Stimulated activated CD8-positive, alpha-beta memory T cell treated with anti-CD3 and anti-CD28 coated beads, Interleukin-12 subunit alpha, Interleukin-12 subunit beta, amount 100 ng/mL, for 4 hours (primary cell): ENCODE measurements at places on chromosomes 4 and X.

DNA sequence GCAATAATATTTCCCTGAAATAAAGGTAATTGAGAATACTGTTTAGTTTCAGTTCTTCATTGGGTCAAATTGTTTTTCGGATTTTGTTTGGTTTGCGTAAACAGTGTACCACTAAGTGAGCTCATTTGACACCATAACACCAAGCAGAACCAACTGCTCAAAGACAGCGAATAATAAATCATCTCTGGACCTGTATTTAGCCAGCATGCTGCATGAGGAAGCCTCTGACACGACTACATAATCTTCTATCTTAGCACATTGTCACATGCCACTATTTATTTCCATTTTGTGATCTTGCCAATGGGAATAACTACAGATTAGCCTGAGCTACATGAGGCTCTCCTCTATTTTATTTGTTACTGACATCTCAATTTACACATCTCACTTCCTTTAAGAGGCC is 12.1 kb upstream of the PRKG2 start:
- DNase-seq = no peak

DNA sequence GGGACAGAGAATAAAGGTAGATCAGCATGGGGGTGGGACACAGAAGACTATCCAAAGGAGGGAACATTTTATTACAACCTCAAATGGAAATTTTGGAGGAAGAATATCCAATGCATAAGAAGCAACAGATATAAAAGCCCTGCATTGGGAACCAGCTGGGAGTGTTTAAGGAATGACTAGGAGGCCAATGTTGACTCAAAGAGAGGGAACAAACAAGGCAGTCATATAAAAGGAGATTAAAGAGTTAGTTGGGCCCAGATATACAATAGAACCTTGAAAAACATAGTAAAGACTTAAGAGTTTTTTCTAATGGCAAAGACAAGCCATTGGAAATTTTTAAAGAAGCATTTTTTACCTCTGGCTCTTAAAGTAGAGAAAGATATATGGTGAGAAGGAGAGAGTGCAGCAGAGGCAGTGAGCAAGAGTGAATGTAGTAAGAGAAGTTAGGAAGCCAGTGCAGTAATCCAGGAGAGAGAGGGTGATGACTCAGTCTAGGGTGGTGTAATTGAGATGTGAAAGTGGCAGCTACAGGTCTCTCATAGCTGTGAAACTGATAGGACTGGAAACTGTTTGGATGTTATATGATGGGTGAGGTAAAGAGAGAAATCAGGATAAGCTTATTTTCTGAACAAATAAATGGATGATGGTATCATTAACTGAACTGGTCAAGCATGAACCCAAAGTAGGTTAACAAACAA is 182.2 kb upstream of the ATOH1 start:
- no peak for DNase-seq

DNA sequence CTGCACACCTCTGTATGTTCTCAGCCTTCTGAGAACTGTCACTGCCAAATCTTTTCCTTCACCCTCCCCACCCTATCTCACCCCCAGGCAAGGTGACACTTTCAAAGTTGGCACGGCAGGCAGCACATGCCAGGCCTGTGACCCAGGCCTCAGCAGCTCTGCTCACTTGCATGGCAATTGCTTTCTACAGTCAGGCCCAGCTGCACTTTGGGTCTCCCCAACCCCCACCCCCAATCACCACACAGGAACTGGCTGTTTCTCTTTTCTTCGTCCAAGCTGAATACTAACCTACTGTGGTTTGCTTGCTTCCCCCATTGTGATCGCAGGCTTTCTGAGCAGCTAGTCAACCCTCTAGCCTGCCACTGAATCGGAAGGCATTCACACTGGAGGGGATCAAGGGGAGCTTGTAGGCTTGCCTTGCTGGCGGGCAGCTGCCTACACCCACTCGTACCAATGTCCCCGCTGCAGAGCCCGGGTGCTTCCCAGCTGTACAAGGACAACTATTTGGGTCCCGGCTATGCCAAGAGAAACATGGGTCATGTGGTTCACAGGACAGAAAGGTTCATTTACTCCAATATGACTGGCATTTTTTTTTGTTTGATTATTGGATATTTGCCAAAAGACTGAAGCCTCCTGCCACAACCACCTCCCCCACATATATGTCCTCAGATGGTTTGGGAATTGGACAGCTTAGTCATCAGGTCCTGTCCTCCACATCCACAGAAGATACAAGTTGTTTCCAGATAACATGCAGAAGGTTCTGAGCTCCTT is 28.1 kb downstream of the SLC25A43 start:
- no peak for DNase-seq

- DNase-seq = no peak
Measured at GRCh38 chr4:76279462-76279861, 27.1 kb upstream of the STBD1 start.

DNA sequence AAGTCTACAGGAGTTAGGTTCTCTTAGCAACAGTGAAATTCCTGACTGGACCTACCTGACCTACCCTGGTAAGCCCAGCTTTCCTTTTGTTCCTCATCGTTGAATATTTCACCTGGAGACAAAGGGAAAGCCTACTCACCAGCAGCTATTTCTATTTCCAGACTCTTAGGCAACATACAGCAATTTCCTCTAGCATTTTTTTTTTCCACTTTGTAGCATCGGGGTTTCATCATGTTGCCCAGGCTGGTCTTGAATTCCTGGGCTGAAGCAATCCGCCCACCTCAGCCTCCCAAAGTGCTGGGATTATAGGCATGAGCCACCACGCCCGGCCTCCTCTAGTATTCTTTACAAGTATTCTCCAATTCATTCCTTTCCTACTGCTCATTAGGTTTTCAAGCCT is 6.8 kb upstream of the S100G start:
- no peak for DNase-seq

- no peak for DNase-seq
Measured at GRCh38 chr4:78570117-78570516, 18.5 kb downstream of the ANXA3 start.

GRCh38 chr4:116736756-116737155 is 348.6 kb downstream of the TRAM1L1 start:
- DNase-seq = no peak

- DNase-seq = no peak
Measured at GRCh38 chr4:151640381-151640780, 120.4 kb downstream of the GATB start.

GRCh38 chr4:88101165-88101564 is 57.3 kb downstream of the ABCG2 start:
- DNase-seq = no peak

DNA sequence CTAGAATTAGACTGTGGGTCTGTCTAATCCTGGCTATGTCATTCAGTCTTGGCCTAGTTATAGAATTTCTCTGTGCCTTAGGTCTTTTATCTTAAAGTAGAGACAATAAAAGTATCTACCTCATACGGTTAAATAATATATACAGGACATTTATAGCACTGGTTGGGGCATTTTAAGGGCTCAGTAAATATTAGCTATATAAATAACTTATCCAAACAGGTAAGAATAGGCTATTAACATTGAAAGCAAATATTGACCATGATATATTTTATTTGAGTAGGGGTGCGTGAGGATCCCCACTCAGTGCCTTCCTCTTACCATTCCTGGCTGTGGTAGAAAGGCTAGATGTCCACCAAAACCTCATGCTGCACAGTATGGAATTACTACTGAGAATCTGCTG is 47.4 kb downstream of the HSD17B13 start:
- DNase-seq = no peak

GRCh38 chr4:124334119-124334518 is 378.4 kb downstream of the ANKRD50 start:
- no peak for DNase-seq

DNA sequence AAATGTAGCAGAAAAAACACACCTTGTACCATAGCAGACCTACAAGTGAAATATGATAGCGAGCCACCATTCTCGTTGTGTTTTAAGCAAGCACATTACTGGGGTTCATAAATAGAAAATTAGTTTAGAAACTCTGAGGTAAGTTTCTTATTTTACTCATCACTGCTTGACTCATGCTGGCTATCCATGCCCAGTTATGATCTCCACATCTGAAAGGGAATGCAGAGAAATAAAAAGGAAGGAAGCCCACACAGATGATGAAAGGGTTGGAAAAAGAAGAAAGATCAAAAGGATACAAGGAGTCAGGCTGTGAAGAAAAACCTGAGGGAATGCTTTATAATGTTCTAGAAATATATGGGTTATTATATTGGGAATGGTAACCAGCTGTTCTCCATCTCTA is 54.5 kb downstream of the CAMK2D start:
- DNase-seq = no peak

DNA sequence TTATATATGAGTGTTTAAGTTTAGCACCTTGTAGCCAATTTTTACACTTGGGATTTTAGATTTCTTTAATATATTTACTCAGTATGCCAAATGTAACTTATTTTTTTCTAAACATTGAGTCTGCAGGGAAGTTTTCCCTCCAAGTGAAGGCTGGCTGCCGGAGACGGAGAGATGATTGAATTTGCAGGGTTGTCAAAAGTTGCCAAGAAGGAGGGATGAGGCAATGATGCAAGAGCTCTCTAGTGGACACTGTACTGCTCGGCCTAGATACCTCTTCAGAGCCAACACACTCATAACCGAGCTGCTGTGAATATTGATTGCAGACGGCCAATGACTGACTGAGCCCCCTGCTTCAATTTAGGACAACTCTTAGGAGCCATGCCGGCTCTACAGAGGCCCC is 318.6 kb upstream of the CASK start:
- DNase-seq = no peak

- no peak for DNase-seq
Measured at GRCh38 chr4:126794363-126794762, 838.4 kb upstream of the INTU start.

DNA sequence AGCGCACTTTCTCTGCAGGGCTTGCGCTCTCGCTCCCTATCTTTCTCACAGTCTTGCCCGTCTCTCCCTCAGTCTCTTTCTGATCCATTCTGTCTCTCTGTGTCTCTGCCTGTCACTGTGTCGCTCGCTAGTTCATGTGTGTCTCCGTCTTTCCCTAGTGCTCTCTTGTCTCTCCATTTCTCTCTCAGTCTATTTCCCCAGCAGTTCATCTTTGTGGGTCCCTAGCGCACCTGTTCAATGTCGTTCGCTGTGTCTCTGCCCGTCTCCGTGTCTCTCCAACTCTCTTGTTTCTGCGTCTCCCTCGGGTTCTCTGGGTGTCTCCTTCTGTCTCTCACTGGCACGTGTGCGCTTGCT is 1.5 kb downstream of the GPR101 start:
- no peak for DNase-seq
